NCI-H1048 (cell line): ENCODE measurements at places on chromosomes 6 and 20.

GRCh38 chr20:53635221-53635620 lies 41.6 kb upstream of the ZNF217 start:
- DNase-seq: no peak

GRCh38 chr6:157879873-157880254 lies 56.8 kb downstream of the SNX9 start:
- DNase-seq: no peak

DNA sequence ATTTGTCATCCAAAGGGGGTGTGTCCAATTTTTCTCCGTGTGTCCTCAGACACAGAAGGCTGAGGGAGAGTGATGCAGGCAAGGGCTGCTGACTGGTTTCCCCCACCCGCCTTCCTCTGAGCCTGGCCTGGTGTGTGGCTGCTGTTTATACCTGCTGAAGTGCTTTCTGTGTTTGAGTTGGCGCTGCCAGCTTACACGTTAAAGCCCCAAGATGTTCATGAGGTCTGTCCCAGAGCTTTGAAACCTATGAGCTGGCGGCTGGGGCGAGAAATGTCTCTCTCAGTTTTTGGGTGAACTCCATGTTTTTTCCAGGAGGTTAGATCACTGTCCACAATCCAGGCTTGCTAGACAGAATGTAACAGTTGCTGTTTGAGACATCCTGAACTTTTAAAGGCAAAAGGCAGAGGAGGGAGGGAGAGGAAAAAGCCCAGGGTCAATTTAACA lies 69.0 kb upstream of the CCN2 start:
- DNase-seq: no peak

DNA sequence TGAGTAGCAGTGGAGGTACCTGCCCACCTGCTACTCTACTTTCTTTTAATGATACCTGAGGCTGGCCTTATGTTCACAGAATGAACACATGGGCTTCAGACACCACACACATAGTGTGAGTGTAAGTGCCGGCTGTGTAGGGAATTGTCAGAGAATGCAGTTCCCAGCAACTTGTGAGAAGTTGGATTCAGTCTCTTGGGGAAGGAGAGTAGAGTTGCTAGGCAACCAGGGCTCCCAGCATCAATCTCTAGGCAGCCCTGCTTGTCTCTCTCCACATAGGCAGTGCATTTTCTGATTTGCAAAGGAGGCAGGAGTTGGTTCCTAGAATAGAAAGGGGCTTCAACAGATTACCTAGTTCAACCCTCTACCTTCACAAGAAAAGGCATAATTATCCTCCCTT lies 74.1 kb downstream of the BFSP1 start:
- DNase-seq: no peak

DNA sequence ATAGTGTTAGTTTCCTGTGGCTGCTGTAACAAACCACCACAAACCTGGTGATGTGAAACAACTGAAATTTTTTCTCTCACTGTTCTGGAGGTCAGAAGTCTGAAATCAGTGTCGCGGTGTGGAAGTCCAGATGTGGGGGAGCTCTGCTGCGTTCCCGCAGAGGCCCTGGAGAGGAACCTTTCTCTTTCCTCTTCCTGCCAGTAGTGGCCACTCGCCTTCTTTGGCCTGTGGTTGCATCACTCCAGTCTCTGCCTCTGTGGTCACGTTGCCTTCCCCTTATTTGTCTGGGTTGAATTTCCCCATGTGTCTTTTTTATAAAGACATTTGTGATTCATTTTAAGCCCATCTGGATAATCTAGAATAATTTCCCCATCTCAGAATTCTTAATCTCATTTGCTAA lies 295.5 kb upstream of the FLRT3 start:
- DNase-seq: no peak

GRCh38 chr6:157693867-157694266 lies 129.2 kb upstream of the SNX9 start:
- DNase-seq: no peak

- no peak for DNase-seq
Measured at GRCh38 chr6:8814440-8815000, 379.2 kb upstream of the SLC35B3 start.

DNA sequence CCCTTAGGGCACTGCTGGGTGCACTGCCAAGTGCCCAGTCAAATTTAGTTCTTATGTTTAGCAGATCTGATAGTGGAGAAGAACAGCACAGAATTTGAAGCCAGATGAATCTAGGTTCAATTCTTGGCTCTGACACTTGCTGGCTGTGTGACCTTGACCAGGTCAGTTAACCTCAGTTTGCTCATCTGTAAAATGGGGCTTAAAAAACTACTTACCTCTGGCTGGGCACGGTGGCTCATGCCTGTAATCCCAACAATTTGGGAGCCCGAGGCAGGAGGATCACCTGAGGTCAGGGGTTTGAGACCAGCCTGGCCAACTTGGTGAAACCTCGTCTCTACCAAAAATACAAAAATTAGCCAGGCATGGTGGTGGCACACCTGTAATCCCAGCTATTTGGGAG lies 49.9 kb upstream of the MLN start:
- no peak for DNase-seq

DNA sequence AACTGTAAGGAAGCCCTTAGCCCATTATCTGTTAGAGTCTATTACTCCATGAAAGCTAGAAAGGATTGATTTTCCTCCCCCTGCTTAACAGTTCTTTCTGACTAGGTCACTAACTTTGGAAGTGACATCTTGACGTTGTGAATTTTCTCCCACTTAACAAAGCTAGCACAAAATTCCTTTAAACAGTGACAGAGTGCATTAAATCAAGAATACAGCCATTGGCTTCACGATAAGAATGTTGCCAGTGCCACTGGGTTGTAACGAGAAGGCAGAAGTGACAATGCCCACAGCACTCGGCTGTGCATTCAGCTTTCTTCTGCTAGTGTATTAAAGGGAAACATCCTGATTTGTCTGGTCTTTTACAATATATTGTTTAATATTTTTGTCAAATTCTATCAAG lies 182.7 kb upstream of the DTNBP1 start:
- no peak for DNase-seq
